ENCODE measurements at places on chromosomes 5 and 9.

- DNase-seq, result no peak
These were observed 2.1 kb downstream of the RXRA start for GRCh38 chr9:134328341-134328840.

DNA sequence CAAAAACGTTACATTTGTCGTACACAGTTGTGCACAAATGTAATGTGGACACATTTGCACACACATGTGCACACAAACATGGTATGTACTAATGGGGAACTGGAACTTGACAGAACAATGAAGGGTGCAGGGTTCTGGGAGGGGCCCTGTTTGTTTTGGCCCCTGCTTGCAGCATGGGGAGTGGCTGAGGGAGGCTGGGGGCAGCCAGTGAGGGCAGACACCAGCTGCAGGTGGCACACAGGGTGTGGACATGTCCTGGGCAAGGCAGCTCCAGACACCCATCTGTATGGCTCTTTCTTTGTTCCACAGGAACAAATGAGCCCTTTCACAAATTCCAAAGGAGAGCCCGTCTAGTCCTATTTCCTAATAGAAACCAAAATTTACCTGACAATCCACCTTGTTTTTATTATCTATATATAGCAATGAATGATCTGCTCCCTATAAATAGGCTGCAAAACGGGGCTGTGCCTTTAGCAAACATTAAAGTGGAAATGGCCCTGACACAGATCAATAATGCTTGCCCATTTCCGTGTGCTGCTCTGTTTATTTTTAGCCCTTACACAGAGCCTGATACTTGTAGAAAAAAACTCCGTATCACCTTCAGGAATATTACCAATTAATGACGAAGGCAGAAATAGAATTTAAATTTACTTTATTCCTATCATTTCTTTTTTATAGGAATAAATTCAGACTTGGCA lies 26.4 kb downstream of the MARCHF3 start:
- no peak for DNase-seq

DNA sequence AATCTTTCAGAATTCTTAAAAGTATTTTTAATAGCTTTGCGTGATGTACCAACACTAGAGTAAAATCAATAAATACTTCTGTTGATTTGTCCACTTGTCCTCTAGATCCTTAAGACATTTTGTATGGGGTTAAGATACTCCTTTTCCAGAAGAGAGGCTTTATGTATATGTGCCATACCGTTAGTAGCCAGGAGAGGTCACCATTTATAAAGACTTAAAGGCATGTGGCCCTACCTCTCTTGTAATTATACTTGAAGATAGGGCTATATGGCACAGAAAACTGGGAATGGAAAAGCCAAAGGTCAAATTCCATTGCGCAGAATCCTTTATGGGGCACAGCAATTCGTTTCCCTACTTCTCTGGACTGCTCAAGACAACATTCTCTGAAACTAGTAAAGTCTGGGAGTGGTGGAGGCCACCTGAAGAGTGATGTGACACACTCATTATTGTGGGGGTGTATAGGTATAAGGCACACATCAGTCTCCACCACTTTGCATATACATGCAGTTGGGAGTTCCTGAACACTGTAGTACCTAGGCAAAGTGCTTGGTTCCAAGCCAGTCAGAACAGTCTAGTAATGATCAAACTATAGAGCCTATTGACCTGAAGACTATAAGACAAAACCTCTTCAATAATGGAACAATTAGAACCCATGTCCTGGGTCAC lies 140.1 kb upstream of the FBXL17 start:
- DNase-seq, result peak; percentile 61

DNA sequence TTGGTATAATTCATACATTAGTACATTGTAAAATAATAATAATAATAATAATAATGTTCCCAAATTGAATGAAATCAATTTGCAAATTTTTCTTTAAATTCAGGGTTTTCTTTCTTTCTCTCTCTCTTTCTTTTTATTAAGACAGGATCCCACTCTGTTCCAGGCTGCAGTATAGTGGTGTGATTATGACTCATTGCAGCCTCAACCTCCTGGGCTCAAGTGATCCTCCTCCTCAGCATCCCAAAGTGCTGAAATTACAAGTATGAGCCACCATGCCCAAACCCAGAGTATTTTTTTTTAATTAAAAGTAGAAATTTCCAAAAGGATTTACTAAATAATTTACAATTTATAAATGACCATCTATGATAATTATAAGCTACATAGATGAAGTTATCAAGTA lies 117.7 kb downstream of the HOMER1 start:
- no peak for DNase-seq

GRCh38 chr9:27168496-27168895 lies 59.5 kb downstream of the TEK start:
- DNase-seq, result no peak

GRCh38 chr9:89305868-89306267 lies 5.1 kb upstream of the CKS2 start:
- DNase-seq, result no peak

DNA sequence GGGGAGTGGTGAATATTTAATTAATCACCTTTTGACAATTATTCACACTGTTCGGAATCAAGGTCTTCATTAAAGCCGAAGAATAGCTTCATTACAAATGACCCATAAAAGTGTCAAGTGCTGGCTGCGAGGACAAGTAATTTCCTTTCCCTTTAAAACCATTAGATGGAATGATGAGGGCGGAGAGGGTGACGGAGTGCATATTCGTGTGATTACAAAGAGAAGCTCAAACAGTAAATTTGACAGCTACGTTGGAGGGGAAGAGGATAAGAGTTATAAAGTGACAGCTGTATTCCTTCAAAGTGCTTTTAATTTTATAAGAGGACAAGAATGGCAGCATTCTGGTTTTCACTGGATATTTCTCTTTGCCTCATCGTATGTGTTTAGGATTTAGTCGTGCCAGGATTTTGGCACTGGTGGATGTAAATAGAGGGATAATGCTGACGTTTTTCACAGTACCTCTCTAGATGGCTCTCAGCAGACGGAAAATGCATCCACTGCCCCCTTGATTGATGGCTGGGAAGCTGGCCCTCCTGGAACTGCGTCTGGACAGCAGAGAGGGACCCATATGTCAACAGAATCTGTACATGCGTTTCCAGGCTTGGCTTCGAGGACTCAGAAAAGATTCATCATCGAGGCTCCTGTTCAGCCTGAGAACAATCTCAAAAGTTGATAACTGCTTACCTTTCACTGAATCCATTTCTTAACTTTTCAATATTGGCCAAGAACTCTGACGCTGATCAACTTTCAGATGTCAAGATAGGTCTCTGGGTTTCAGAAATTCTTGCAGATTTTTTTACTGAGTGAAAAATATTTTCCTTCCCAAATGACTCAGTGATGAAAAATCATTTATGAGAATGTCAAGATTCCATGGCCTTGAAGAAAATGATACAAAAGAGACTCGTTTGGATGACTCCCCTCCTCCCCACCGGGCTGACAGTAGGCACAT lies 50.4 kb upstream of the IRX2 start:
- no peak for DNase-seq

DNA sequence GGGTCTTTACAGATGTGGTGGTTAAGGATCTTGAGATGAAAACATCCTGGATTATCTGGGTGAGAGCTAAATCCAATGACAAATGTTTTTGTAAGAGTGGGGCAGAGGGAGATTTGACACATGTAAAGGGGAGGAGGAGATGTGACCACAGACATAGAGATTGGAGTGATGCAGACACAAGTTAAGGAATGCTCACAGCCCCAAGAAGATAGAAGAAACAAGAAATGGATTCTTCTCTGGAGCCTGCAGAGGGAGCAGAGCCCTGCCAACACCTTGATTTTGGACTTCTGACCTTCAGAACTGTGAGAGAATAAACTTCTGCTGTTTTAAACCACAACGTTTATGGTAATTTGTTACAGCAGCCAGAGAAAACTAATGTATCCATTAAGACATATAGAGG lies 21.7 kb downstream of the ITGA2 start:
- no peak for DNase-seq

DNA sequence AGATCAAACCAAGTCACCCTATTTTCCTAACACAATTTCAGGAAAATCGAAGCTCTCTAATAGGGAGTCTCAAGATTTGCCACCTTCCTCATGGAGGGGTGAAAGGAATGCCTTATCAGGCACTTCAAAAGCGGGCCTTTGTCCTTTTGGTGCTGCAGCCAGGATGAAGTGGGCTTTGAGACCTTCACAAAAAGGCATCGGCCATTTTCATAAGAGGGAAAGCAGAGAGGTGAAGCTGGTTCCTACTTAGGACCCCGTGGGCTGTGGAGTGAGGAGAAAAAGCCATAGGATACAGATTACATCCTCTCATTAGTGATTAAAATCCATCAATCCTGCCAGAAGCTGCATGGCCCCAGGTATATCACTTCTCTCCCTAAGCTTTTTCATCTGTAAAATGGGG lies 859 bp downstream of the CDKN2AIPNL start:
- DNase-seq, result peak; percentile 11

- DNase-seq, result no peak
These were observed 31.0 kb downstream of the MEIKIN start for GRCh38 chr5:131914472-131914871.

- DNase-seq, result no peak
These were observed 28.9 kb upstream of the CPLX2 start for GRCh38 chr5:175842506-175842905.
